ENCODE measurements at places on chromosomes 5 and 9.

- DNase-seq: no peak
These were observed 15.2 kb downstream of the GBGT1 start for GRCh38 chr9:133148199-133149129.

DNA sequence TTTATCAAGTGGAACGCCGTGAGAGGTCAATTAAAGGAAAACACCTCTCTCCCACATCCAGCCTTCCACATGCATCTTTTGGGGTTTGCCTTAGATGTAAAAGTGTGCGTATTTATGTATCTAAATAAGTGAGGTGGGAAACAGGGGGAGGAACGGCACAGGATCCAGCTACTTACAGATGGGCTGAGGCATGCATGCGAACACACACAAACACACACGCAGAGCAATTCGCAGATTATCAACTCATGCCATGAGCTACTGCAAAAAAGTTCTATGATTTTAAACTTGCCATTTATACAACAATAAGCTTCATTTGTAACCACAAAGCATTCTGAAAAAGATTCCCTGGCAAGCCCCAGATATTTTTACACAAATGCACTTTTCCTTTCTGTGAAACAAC, 242.1 kb downstream of the BNC2 start:
- DNase-seq: no peak

DNA sequence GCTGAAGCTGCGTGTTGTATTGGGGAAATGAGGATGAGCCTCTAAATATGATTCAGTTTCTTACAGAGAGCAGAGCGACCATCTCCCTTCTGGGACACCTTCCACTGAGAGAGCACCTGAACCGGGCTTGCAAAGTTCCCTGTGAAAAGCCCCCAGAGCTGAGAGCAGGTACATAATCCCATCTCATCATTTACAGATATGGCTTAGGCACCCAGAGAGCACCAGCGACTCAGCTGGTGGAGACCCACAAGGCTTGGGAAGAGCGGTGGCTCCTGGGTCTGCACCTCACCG, 324.3 kb upstream of the IRX4 start:
- DNase-seq: no peak

DNA sequence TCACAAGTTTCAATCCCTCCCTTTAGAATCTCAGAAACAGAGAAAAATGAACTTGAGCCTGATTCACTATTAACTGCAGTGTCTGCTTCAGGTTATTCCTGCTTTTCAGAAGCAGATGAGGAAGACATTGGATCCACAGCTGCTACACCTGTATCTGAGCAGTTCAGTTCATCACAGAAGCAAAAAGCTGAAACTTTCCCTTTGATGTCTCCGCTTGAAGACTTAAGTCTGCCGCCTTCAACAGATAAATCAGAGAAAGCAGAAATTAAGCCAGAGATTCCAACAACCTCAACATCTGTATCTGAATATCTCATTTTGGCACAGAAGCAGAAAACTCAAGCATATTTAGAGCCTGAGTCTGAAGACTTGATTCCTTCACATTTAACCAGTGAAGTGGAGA, 42.1 kb downstream of the CMYA5 start:
- no peak for DNase-seq

GRCh38 chr5:142202282-142202681, 93.7 kb downstream of the NDFIP1 start:
- DNase-seq: no peak

Measured in anterior cingulate cortex (tissue), 58 donors.